ENCODE measurements at places on chromosomes 1 and 21. TPM values are rescaled to one million over a fixed set of nuclear protein-coding genes. Genes with fewer than 3 reads are reported as not detected.

Gene AGMAT
- total RNA-seq, result 2.6 TPM

DNA sequence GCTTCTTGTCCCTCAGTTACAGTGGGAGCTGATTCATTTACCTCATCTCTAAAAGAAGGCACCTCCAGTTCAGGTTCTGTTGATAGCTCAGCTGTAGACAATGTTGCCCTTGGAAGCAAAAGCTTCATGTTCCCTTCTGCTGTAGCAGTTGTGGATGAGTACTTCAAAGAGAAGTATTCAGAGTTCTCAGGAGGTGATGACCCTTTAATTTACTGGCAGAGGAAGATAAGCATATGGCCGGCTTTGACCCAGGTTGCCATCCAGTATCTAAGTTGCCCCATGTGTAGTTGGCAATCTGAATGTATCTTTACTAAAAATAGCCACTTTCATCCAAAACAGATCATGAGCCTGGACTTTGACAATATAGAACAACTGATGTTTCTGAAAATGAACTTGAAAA lies 4.5 kb downstream of the ZBED6 start:
- no peak for DNase-seq

GRCh38 chr1:107657356-107657755 lies 307.6 kb downstream of the VAV3 start:
- no peak for DNase-seq

GRCh38 chr21:28309596-28309995 lies 683.1 kb downstream of the LTN1 start:
- DNase-seq, result no peak

Gene REN
- total RNA-seq, result 4.3 TPM

DNA sequence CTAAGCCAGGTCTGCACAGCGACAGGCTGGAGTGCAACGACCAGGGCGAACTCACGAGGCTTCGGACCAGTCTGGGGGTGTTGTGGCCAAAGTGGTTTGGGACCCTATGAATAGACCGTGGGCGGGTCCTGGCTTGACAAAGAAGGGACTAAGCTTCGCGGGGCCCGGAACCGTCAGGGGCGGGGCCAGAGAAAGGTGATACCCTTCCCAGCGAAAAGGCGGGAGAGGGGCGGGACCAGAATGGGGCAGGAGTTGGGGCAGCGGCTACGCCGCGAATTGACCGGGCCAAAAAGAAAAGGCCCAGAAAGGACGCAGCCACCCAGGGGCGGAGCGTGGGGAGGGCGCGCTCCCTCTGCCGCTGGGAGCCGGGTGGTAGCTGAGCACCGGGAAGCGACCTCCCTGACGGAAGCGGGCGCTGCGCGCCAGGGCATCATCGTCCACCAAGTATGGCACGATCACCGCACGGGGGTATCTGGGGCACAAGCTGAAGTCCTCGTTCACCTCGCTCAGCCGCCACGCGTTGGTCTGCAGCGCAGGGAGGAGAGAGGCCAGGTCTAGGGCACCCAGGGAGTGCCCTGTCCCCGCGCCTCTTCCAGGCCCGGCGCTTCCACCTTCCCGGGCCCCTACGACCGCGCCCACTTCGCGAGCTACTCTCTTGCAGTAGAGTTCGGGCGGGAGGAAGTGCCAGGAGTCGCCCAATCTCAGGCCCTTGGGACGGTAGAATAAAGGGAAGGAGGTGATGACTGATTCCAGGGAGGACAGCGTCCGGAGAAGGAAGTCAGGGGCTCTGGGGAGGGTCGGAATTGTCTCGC lies 6.7 kb upstream of the FAM167B start:
- DNase-seq, result peak; percentile 57

Gene SLC25A34
- under 0.01 TPM for total RNA-seq

- no peak for DNase-seq
These were observed at the start of the genes LEPR and LEPROT for GRCh38 chr1:65420590-65421350. TSS of gene LEPR (plus strand) at chr1:65420668. CDS start at chr1:65565566, 144,898 bp downstream. TSS of gene LEPROT (plus strand) at chr1:65420668. CDS start at chr1:65420725, 57 bp downstream.

DNA sequence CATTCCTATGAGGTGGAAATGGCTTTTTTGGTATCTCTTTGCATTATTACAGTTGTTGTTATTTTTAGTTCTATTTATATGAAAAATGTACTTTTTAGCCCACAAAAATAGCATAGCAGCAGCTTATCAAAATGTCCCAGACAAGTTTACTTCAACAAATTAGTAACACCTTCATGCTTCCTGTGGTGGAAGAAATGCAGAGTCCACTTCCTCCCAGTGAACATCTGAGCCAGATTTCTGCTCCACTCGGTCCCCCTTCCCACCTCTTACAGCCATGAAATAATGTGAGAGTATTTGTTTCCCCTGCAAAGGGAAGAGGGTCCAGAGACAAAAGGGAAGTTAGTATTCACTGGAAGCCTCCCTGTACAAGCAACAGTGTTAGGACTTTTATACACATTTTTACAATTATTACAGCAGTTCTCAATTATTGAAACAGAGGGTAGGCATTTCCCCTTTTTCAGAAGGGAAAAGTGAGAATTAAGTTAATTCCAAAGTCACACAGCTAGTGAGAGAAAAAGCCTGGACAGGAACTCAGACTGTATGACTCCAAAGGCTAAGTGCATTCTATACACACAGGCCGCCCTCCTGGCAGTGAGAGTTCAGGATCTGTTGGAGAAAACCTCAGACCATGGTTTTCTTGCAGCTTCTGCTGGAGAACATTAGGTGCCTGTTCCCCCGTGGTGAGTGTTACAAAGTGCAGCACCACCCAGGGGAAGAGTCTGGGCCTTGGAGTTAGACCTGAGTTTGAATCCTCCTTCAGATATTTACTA lies 126.5 kb downstream of the PBX1 start:
- no peak for DNase-seq
